ENCODE measurements at places on chromosomes 1 and 21. TPM values are rescaled to one million over a fixed set of nuclear protein-coding genes. Genes with fewer than 3 reads are reported as not detected.

GRCh38 chr1:73803380-73803779, 394.6 kb downstream of the LRRIQ3 start:
- no peak for DNase-seq
- no peaks in the 10 kb centered on the region for H3K4me1 ChIP-seq
- H3K27ac ChIP-seq = no peak overlapping the region
- H3K27me3 ChIP-seq = no peaks in the 10 kb centered on the region
- H3K4me3 ChIP-seq = no peak overlapping the region

DNA sequence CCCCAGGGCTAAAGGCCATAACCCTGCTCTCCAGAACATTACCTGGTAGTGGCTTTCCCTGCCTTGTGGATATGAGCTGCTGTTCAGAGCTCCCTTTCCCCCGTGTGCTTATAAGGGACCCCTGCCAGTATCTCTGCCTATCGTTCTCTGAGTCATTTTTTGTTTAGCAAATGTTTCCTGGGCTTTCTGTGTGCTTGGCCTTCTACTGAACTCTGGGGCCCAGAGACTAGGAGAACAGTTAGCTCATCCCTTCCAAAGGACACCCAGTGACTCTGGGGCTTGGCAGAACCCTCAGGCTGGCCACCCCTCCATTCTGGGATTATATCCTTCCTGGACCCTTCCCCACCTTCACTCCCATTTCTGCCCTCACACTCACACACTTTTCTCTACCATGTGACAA, 80.8 kb upstream of the POU3F1 start:
- no peak for DNase-seq
- no peaks in the 10 kb centered on the region for H3K36me3 ChIP-seq
- H3K27ac ChIP-seq = no peak overlapping the region
- no peak overlapping the region for H3K4me3 ChIP-seq
- H3K27me3 ChIP-seq = peaks cover 3% of the 10 kb centered on the region

DNA sequence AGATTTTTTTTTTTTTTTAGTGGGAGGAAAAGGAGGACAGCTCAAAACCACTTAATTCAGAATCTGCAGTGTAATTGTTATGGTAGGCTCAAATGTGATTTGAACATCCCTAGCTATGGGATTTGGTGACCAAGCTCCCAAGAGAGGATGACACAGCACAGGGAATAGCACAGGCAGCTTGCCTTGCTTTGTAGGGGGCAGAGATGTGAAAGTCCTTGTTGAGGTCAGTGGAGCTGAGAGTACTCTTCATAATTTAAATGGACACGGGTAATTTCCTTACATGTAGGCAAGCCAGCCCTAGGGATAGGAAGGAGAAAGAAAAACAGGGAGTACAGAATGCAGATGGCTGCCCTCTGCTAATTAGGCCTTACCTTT, 3.2 kb upstream of the UCK2 start:
- no peaks in the 10 kb centered on the region for H3K27me3 ChIP-seq
- H3K27ac ChIP-seq = no peak overlapping the region
- DNase-seq = no peak
- no peaks in the 10 kb centered on the region for H3K36me3 ChIP-seq

BLACAT1 gene
- total RNA-seq = 4.3 TPM

OPRD1 gene
- total RNA-seq = not detected

KIAA1614 gene
- total RNA-seq = 12.3 TPM

SPRR2G gene
- total RNA-seq = not detected
